AG04449 (cell line): ENCODE measurements at places on chromosomes 3 and 15.

- DNase-seq = no peak
Measured at GRCh38 chr3:15520185-15520584, 1.3 kb downstream of the COLQ start.

- peak; percentile 49 for DNase-seq
Measured at GRCh38 chr3:141738022-141738890, at the start of gene RNF7. Gene RNF7, plus strand, starts transcription at chr3:141738298. Its CDS starts 44 bp downstream, at chr3:141738342.

DNA sequence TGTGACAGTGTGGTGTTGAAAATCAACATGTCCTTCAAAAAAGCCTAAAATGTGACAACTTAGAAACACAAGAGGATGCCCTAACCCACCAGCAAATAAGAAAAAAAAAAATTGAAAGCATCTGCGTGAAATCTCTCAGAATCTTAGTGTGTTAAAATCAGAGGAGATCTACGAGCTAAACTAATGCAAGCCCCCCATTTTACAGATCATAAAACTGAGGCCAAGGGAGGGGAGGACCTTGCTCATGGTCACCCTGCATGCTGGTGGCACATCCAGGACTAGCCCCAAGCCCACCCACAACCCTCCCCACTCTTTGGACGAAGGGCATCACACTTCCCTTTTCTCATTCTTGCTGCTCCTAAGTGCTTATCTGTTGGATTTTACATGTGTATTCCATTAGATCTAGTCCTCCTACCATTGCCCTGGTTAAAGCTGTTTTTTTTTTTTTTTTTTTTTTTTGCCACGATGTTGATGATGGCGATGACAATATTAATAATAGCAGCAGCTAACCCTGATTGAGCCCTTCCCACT is 29.1 kb upstream of the NOX5 start:
- DNase-seq = no peak

- DNase-seq = no peak
Measured at GRCh38 chr3:121431726-121432517, 113.9 kb downstream of the POLQ start.

DNA sequence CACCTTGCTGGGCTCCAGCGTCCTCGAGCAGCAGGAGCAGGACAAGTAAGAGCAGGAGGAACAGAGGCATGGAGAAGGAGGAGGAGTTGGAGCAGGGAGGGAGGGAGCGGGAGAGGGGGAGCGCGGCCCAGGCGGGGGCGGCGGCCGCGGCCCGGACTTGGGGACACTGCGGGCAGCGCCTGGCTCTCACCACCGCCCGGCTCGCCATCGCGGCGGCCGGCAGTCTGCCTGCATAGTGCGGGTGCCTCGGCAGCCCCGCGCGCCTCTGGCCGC is 440 bp downstream of the DCBLD2 start:
- DNase-seq = no peak

DNA sequence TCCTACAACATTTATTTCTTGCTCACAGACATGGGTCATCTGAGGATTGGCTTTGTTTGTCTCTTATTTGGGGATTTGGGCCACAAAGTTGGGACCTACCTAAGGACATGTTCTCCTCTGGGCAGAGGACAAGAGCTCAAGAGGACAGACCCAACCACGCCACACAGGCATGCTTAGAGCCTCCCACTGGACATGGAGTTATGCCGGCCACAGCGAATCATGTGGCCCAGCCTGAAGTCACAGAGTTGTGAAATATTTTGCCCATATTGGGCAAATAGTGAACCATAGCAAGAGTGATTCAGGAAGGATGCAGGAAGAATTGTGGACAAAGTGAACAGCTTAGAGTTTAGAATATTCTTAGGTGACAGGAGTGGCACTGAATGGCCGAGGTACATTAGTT is 9.9 kb downstream of the TRAK1 start:
- DNase-seq = peak; percentile 60

DNA sequence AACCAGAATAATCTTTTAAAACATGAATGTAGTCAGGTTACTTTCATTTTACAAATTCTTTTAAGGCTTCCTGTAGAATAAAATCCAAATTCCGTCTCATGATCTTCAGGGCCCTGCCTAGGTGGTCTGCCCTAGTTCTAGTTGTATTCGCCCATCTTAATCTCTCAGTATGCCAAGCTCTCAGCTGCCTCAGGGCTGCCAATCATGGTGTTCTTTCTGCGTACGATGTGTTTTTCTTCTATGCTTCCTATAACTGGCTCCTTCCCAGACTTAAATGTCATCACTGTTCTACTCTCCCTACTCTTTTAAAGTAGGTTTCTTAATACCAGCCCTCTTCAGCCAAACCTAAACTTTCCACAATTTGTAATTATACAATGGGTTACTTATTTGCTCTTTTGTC is 107.4 kb downstream of the GREM1 start:
- no peak for DNase-seq

DNA sequence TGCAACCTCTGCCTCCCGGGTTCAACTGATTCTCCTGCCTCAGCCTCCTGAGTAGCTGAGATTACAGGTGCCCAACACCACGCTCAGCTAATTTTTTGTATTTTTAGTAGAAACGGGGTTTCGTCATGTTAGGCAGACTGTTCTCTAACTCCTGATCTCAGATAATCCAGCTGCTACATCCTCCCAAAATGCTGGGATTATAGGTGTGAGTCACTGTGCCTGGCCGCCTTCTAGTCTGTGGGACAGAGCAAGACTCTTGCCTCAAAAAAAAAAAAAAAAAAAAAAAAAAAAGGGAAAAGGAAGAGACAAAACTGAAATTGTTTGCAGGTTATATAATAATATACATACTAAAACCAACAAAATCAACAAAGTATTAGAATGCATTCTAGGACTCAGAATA is 215.2 kb downstream of the PCCB start:
- DNase-seq = no peak

GRCh38 chr3:121995161-121996137 is 26.6 kb downstream of the ILDR1 start:
- DNase-seq = peak; percentile 7

DNA sequence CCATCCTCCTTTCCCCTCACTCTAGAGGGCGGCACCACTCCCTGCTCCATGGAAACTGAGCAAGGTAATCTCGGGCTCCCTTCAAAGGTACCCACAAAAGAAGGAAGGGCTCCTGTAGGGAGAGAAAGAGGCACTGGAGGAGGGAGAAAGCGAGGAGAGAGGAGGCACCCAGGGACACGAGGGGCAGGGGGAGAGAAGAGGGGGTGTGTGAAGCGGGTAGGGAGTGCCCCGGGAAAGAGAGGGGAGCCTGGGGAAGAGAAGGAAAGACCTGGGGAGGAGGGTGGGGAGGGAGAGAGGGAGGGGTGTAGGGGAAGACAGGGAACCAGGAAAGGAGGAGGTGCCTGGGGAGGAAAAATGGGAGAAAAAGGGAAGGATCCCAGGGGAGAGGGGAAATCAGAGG is 523 bp downstream of the VILL start:
- DNase-seq = no peak

DNA sequence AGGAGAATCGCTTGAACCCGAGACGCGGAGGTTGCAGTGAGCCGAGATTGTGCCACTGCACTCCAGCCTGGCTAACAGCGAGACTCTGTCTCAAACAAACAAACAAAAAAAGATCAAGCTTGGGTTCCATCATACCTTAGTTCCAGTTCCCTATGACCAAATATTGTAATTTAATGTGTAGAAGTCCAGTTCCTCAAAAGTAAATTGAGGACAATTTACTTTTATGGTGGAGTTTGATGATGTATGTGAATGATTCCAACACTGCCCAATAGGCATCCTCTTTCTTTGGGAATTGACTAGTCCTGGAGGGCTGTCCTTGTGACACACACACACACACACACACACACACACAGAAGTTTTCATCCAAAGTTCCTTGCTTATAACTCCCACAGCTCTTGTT is 2.8 kb upstream of the PKM start:
- DNase-seq = no peak

DNA sequence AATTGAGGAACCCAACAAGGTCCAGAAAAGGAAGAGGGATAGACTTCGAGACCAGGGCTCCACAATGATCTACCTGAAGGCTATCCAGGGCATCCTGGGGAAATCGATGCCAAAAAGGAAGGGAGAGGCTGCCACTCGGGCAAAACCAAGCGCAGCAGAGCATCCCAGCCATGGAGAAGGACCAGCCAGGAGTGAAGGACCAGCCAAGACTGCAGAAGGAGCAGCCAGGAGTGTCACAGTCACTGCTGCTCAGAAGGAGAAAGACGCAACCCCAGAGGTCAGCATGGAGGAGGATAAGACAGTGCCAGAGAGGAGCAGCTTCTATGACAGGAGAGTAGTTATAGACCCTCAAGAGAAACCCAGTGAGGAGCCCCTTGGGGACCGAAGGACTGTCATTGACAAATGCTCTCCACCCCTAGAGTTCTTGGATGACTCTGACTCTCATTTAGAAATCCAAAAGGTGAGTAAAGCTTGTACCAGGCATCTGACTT is 12.0 kb downstream of the TATDN2 start:
- no peak for DNase-seq

DNA sequence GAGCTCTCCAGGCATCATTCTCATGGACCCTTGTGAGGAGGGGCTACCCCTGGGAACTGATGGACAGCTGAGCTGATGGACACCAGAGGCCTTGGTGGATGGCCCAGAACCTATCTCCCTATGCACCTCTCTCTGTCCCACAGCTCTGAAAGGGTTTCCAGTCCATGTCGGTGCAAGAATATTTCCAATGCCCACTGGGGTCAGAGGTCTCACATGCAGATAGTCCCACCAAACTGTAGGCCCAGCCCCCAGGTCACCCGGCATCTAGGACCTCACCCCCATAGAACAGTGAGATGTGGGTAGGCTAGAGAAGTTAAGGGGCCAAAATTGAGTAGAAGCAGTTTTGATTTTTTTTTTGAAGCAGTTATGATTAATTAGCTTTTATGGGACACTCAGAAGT is 2.6 kb downstream of the ALPK3 start:
- no peak for DNase-seq

DNA sequence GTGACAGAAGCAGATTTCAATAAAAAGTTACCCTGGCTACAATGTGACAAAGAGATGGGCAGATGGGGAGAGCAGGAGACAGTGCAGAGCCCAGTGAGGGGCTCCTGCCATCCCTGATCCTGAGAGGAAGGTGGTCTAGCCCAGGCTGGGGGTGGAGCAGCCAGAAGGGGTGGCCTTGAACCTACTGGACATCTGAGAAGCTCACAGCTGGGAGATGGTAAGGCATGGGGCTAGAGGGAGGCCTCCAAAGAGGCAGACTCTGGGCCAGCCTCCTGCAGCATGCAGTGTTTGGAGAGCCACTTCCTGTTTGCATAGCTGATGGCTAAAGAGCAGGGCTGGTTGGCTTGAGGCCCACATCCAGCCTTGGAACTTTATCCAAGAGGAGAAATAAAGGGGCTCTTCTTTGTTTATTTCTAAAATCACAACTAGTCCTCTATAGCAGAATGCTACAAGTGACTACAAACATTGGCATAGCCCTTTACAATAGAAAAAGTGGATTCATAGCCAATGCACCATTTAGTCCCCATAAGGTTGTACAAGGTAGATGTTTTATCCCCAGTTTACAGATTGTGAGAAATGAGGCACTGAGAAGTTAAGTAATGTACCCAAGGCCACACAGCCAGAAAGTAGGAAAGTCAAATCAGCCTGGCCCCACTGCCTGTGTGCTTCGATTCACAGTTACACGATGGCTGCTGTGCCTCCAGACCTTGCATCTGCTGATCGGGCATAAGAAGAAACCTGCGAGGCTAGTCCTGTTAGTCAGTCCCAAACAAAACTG is 4.6 kb downstream of the EFCC1 start:
- no peak for DNase-seq

DNA sequence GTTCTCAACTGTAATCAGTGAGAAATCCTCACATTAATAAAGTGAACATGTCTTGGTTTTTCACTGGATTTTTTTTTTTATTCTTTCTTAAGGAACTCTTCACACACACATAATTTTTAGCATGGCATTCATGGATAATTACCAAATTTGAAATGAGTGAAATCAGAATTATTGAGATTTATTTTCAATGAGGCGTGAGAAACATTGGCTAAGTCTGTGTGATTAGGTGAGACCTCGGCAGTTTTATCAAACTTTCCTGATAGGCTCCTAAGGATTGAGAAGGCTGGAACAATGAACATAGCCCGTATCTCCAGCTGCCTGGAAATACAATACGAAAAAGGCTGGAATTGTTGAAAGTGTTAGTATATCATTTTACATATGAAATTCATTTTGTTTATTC is 35.5 kb downstream of the MDFIC2 start:
- DNase-seq = no peak

GRCh38 chr3:58688574-58688973 is 22.0 kb upstream of the FAM3D start:
- no peak for DNase-seq

GRCh38 chr15:63501256-63502089 is 2.9 kb upstream of the USP3 start:
- DNase-seq = peak; percentile 69

GRCh38 chr3:53819163-53819868 is 26.9 kb downstream of the CHDH start:
- no peak for DNase-seq

GRCh38 chr15:48422401-48422800 is 91.2 kb downstream of the DUT start:
- no peak for DNase-seq

DNA sequence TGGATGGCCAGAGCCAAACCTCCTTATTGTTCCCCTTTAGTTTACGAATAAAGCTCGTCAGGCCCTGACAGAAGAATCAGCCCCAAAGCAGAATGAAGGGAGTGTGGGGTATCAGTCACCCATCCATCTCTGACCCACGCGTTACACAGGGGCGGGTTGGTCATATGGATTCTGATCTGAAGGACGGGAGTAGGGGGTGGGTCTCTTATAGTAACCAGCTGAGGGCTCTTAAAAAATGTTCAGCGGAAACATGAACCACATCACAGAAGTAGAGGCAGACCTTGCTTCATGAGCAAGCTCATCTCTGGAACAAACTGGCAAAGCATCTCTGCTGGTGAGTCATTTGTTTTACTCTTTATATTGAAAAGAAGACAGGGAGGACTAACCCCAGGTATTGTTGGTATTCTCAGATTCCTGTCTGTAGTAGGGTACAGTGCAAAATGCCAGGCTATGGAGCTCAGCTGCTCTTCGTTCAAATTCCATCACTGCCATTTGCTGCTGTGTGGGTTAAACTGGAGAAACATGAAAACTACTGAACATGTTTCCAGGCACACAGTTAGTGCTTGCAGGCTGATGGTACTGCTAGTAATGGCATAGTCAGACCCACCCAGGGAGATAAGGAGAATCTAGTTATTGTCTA is at the start of gene CXCR6:
CXCR6 (plus strand) TSS at position 258 of the 640 bp plus-strand sequence. CDS start 3,018 bp downstream, outside the sequence.
- DNase-seq = no peak
